ENCODE measurements at places on chromosomes 6 and 20.

DNA sequence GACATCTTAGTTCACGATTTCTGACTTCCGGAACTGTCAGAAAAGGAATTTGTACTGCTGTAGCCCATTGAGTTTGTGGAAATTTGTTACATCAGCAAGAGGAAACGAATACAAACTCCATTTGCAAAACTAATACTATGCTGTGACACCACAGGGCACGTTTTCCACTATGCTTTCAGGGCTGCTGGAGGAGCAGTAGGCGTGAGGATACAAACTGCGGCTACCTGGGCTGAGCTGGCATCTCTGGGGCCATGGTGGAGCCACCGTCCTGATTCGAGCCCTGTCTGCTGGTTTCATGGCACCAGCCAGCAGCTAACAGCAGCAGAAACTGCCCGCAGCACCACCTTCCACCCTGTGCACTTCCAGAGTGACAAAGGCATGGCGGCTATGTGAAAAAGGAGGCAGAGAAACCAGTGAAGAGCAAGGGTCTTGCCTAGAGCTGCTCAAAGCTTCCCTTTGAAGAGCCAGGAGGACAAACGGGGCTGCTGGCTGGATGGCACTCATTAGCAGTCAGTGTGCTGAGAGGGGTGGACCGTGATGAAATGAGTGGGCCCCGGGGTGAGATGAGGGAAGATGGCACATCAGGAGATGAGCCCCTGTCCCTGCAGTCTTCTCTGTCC is 58.9 kb upstream of the STX16 start:
- no peak for DNase-seq

DNA sequence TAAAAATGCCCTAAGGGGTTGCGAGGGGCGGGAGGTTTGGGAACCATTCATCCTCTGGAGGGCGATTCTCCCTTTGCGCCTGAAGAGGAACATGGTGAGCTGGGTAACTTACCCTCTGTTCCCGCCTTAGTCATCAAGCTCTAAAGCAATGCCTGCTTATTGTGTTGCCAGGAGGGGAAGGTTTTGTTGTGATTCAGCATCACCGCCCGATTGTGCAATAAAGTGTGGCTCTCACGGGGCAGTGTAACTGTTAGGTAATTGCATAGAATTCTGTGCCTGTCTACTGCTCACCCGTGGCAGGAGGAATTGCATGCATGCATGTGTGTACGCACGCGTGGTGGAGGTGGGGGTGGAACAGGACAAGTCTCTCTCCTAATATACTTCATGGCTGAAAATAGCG is 95.5 kb upstream of the AGPAT4 start:
- DNase-seq, result no peak

GRCh38 chr20:41142919-41143318 is 5.6 kb downstream of the PLCG1 start:
- DNase-seq, result no peak

- peak; percentile 86 for DNase-seq
Measured at GRCh38 chr20:50558483-50558925, 48.3 kb downstream of the PTPN1 start.

DNA sequence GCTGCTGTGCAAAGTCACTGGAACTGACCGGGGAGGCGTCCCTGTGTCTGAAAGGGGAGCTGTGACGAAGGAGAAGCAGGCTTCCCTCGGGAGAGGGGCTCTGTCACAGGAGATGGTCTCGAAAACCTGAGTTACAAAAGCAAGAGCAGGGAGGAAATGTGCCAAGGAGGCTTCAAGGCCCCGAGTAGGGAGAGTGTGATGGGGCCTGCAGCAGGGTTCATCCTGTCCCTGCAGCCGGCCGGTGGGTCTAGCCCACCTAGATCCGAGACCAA is 16.7 kb downstream of the DYNLT1 start:
- DNase-seq, result no peak

GRCh38 chr6:137043710-137044365 is 927 bp downstream of the IL20RA start:
- peak; percentile 32 for DNase-seq

- DNase-seq, result no peak
Measured at GRCh38 chr6:96743496-96743895, 93.8 kb downstream of the GPR63 start.

GRCh38 chr6:42336431-42336830 is 115.3 kb downstream of the TRERF1 start:
- DNase-seq, result no peak

- DNase-seq, result peak; percentile 73
Measured at GRCh38 chr6:121597654-121598053, 162.2 kb downstream of the GJA1 start.

- DNase-seq, result no peak
Measured at GRCh38 chr6:147164761-147165160, 39.5 kb upstream of the STXBP5 start.

DNA sequence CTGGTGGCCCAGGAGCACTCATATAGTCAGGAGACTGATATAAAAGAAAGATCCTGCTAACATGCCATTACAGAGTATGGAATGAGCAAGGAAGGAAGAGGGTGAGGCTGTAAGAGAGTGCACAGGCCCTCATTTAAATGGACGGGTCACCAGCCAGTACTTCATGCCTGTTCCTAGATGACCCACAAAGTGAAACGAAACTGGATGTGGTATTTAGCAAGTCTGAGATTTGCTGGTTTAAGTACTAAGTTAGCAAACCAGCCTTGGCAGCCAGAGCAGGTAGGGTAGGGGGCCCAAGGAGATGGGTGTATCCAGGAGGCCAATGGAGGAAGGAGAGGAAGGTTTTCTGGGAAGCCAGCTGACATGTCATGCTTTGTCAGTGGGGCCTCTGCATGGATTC is 15.9 kb downstream of the NT5E start:
- no peak for DNase-seq

GRCh38 chr20:34024723-34025351 is 31.1 kb downstream of the RALY start:
- no peak for DNase-seq

GRCh38 chr6:166236596-166236995 is 68.9 kb upstream of the TBXT start:
- DNase-seq, result no peak

GRCh38 chr20:6956574-6956973 is 189.1 kb downstream of the BMP2 start:
- DNase-seq, result no peak

- no peak for DNase-seq
Measured at GRCh38 chr6:129493354-129493902, 216.5 kb downstream of the ARHGAP18 start.

DNA sequence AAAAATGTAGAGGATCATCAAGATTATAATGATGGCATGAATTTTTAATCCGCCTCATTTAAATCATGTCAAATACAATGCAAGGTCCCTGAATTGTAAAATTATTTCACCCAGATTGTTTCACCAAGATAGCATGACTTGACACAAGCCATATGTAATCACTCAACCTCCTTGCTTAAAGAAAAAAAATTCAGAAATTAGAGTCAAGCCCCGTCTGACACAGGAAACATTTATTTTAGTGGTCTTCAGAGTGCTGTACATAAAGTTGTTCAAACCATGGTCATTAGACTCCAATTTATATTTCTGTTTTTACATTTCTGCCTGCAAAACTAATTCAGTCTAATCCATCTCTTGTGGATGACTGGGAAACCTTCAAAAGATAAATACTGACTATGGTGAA is 200.2 kb downstream of the CBLN4 start:
- no peak for DNase-seq

GRCh38 chr6:32935551-32936238 is 5.1 kb downstream of the HLA-DMB start:
- DNase-seq, result no peak

GRCh38 chr6:26022132-26022472 is 59.5 kb downstream of the TRIM38 start:
- peak; percentile 66 for DNase-seq

DNA sequence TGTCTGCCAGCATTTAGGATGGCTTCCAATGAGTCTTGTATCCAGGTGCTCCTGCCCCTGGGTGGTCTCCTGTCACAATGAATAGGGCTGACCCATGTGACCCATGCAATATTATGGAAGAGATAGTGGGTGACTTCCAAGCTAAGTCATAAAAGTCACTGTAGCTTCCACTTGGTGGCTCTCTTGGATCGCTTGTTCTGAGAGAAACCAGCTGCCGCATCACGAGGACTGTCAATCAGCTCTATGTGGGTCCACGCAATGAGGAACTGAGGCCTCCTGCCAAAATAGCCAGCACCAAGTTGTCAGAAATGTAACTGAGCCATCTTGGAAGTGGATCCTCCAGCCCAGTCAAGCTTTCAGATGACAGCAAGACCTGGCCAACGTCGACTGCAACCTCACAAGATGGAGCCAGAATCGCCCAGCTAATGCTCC is 14.9 kb upstream of the MATN4 start:
- no peak for DNase-seq

- no peak for DNase-seq
Measured at GRCh38 chr20:50470264-50470858, 39.8 kb upstream of the PTPN1 start.

- DNase-seq, result peak; percentile 23
Measured at GRCh38 chr6:166786704-166787293, 159.7 kb upstream of the RPS6KA2 start.

DNA sequence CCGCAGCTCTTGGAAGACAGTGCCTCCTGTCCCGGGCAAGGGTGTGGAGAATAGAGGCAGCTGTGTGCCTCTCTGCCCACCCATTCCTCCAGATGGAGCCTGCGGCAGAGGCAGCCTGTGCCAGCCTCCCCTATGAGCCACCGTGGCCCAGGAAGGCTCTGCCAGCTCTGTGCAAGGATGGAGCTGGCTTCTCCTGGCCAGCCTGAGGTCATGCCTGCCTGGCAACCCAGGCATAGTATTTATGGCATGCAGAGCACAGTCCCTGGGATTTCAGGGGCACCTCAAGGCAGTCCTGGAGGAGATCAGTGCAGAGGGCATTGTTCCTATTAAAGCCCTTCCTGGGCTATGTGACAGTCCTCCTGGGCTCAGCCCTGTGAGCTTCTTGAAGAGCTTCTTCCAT is 1.5 kb downstream of the EPB41L1 start:
- DNase-seq, result no peak

DNA sequence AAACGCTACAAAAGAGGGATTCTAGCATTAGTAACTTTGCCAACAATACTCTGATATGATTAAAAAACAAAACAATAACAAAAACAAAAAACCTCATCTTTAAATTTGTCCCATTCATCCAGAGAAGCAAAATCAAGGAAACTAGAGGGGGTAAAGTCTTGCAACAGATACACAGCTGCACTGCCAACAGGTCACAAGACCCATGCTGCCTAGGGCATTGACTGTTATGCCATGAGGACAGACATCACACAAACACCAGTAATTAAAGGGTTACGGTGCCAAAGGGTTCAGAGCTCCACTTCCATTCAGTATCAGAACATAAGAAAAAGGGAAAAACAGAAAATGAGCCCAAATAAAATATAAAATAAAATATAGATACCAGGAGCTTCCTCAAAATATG is 1.6 kb downstream of the TBC1D20 start:
- no peak for DNase-seq
